Activated CD8-positive, alpha-beta memory T cell treated with anti-CD3 and anti-CD28 coated beads for 1 hour (primary cell): ENCODE measurements at places on chromosomes 6 and 20.

DNA sequence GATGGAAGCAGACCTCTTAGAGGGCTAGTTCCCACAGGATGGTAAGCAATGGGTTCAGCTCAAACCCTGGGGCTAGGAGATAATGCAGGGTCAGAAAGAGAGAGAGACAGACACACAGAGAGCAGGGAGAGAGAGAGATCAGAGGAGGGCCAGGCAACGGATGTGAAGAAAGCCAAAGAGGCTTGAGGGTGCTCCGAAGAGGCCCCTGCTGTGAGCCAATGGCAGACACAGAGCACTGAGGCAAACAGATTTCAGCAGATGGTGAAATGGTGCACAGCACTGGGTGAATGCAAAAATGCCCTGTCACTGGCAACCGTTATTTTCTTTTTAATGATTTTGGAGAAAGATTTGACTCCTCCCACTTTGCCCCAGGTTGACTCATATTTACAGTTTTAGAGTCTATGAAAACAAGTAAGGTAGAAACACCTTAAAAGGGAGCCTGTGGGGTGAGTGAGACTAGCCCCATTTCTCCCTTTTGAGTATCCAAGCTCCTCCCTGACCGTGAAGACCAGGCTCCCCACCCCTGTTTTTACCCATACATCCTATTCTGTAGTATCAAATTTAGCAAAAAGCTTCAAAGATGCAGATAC lies 840 bp downstream of the DEFB132 start:
- DNase-seq: no peak

GRCh38 chr20:39040116-39040515 lies 78.0 kb downstream of the DHX35 start:
- no peak for DNase-seq

GRCh38 chr20:61311656-61312387 lies 59.8 kb downstream of the CDH4 start:
- DNase-seq: no peak

GRCh38 chr6:105536961-105537360 lies 134.1 kb upstream of the PREP start:
- no peak for DNase-seq

DNA sequence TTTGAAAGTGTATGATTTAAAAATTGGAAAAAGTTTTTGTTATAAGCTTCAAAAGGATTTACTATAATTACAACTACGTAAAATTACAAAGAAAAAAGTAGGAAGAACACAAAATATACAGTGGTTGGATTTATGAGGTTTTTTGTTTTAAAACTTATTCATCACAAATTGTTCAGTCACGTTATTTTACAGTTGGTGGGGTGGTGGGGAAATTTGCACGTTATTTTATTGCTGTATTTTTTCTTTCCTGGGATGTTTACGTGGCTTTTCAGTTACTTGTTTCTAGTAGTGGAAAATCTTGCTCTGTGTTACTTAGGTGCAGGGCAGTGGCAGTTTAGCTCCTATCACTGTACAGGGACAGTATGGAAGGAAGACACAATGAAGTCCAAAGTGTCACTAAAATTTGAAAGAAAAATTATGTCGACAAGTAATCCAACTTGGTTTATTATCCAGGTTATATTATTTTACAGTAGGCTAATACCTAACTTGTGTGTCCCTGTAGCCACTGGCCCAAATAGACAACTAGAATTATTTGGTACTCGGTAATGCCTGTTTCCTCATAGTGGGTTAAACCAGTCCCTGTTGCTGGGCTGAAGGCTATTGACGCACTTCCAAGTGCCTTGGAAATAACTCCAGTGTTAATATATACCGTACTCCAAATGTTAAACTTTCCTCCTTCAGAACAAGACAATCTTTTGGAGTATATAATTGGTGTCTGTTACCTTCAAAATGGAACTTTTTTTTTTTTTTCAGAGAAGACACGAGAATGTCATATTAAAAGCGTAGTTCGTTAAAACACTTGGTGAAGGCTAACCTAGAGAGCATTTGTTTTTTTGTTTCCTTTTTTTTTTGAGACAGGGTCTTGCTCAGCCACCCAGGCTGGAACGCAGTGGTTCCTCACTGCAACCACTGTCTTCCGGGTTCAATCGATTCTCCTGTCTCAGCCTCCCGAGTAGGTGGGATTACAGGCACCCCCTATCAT lies 4.6 kb downstream of the JARID2 start:
- DNase-seq: no peak
